CD4-positive, alpha-beta T cell treated with Interleukin-6 at 100 ng/mL for 8 hours (primary cell): ENCODE measurements at places on chromosomes 4 and X.

DNA sequence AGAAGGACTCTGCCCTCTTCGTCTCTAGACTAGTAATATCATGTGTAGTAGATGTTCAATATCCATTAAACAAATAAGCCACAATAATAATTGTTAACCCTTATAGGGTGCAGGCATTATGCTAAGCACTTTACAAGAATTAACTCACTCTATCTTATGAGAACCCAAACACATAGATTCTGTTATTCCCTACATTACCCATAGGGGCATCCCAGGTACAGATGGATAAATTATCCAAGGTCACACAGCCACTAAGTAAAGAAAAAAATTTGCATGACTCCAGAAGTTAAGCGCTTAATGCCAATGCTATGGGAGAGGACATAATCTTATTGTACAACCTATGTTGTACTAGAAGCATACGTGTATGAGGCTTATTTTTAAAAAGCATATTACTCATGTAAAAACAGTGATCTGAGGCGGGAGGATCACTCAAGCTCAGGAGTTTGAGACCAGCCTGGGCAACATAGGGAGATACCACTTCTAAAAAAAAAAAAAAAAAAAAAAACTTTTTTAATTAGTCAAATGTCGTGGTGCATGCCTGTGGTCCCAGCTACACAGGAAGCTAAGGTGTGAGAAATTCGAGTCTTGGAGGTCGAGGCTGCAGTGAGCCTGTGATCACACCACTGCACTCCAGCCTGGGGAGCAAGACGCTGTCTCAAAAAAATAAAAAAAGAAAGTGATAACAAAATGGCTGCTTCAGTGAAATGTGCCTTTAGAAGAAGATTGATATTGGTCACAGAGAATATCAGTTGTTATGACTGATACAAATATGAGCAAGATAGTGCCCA is 13.6 kb downstream of the LDB2 start:
- DNase-seq: no peak

DNA sequence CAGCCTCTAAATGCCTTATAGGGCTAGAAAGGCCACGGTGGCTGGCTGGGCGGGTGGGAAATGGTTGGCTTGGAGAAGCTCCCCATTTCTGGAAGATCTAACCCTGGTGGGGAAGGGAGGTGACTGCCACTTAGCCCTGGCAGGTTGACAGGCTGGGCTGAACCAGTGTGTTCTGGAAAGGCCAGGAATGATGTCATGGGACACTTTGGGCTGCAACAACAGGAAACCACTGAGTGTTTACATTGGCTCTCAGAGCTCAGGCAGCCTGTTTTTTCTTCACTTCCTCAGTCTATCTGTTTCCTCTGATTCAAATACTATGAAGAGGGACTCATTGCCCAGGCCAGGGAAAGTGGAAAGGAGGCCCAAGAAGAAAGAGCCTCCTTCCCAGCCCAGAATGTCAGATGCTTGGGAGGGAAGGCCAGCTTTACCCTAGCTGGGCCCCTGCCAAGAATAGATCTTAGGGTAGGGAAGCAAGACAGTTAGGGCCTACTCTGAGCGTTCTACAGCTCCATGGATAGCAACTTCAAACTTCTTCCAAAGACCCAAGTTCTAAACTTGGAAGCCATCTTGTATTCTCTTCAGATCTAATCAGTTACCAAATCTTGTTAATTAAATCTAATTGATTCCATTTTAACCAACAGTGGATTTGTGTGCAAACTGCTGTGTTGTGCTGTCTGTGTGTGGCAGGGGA is 65.8 kb upstream of the MSN start:
- peak; percentile 66 for DNase-seq

- no peak for DNase-seq
These were observed 623.6 kb downstream of the STIM2 start for GRCh38 chr4:27484216-27484615.

GRCh38 chrX:63959975-63960374 is 175.0 kb upstream of the ARHGEF9 start:
- DNase-seq: no peak

DNA sequence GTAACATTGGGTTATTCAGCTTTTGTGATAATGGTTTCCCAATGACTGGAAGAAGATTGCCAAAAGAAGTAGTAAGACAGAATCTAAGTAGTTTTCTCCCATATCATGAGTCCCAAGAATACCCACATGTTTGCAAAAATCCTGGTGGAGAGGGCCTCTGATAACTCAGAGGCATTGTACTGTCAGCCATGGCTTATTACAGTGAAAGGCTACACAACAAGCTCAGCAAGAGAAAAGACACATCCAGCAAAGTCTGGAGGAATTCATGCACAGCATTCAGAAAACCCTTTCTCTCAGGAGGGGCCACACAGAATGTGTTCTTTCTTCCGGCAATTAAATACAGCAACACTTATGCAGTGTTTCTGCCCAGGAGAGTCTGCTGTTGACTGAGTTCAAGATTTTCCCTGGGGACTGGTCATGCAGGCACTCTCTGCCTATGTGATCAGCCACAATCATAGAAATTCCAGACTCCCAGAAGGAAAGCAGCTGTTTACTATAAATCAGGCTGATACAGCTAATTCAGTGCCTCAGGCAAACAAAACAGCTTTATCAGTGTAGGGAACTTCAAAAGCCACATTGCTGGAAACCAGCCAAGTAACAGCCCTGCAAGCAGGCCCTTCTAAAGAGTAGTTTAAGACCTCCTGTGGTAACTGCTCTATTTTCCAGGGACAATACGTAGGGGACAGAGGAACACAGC is 937.1 kb downstream of the CCSER1 start:
- no peak for DNase-seq

- DNase-seq: no peak
These were observed 24.0 kb upstream of the SPARCL1 start for GRCh38 chr4:87553182-87553581.

GRCh38 chr4:143441678-143442077 is 71.8 kb upstream of the SMARCA5 start:
- no peak for DNase-seq

GRCh38 chrX:132648895-132649294 is 160.1 kb upstream of the MBNL3 start:
- no peak for DNase-seq

- no peak for DNase-seq
These were observed 25.0 kb downstream of the FLNA start for GRCh38 chrX:154349359-154349935.

GRCh38 chr4:176437756-176438155 is 118.0 kb downstream of the SPCS3 start:
- no peak for DNase-seq

DNA sequence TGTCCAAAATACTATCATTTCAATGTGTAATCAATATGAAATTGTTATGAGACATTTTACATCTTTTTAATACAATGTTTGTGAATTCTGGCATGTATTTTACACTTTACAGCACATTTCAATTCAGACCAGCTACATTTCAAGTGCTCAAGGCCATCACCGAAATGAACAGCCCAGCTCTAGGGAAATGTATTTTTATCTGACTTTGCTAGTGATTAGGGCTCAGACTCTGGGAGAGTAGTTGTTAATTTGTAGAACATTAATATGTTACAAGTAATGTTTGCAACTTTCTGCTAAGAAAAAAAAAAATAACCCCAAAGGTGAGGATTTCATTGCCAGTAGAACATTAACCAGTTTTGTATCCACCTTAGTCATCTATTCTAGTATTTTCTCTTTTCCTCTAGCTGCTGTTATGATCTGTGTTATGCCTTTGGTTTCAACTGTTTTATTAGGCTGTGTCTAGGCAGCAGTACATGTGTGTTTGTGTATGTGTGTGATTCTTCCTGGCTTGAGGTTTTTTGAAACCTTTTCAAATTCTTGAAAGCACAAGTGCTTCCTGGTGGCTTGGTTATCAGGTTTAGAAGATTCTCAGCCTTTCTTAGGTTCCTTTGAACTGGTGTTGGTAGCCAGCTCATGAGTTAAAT is 125.9 kb downstream of the NSUN7 start:
- DNase-seq: no peak

GRCh38 chr4:42410446-42410845 is 13.2 kb downstream of the SHISA3 start:
- no peak for DNase-seq

DNA sequence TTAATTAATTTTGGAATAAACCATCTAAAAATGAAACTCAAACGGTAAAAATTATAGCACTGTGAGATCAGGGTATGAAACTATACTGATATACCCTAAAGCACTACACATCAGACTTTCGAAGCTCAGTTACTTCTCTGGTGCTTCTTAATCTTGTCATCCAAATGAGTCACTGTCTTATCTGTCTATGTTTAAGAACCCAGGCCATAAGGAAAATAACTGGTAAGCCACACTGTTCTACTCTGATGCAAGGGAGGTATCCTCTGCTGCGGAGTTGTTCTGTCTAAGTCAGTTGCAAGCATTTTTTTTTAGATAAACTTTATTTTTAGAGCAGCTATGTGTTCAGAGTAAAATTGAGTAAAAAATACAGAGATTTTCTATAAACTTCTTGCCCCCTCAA is 830.8 kb upstream of the POU3F4 start:
- DNase-seq: no peak

GRCh38 chrX:4253092-4253491 is 539.6 kb upstream of the PRKX start:
- no peak for DNase-seq

GRCh38 chr4:171875291-171875690 is 62.1 kb downstream of the GALNTL6 start:
- DNase-seq: no peak

DNA sequence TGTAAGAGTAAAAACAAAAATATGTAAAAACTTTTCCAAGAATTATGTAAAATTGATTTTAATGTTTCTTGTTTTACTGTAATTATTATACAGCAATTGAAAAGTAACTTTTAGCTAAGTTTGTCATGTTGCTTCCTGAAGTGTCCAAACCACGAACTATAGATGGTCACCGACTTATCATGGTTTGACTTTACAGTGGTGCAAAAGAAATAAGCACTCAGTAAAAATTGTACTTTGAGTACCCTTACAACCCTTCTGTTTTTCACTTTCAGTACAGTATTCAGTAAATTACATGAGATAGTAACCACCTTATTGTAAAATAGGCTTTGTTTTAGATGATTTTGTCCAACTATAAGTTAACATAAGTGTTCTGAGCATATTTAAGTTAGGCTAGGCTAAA is 93.8 kb downstream of the SLC10A6 start:
- no peak for DNase-seq

DNA sequence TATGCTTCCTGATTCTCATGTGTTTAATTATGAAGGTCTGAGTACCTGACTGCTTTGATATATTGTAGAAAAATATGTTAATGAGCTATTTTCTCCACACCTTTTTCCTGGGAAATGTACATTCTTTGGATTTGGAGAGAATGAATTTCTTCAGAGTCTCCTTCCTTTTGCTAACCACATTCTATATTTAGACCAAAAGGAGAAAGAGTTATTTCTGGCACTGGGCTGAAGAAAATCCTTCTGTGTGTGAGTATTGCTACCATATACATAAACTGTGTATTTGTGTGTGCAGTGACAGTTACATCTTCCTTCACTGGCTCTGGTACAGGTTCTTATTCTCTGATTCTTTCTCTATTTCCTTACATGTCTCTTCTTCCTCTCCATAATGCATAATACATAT is 44.5 kb upstream of the PGRMC2 start:
- DNase-seq: no peak

GRCh38 chr4:113576947-113577678 is 184.4 kb downstream of the CAMK2D start:
- DNase-seq: no peak

GRCh38 chr4:84733343-84734033 is 150.6 kb downstream of the CDS1 start:
- no peak for DNase-seq

GRCh38 chr4:94488670-94489069 is 36.9 kb downstream of the PDLIM5 start:
- DNase-seq: no peak

DNA sequence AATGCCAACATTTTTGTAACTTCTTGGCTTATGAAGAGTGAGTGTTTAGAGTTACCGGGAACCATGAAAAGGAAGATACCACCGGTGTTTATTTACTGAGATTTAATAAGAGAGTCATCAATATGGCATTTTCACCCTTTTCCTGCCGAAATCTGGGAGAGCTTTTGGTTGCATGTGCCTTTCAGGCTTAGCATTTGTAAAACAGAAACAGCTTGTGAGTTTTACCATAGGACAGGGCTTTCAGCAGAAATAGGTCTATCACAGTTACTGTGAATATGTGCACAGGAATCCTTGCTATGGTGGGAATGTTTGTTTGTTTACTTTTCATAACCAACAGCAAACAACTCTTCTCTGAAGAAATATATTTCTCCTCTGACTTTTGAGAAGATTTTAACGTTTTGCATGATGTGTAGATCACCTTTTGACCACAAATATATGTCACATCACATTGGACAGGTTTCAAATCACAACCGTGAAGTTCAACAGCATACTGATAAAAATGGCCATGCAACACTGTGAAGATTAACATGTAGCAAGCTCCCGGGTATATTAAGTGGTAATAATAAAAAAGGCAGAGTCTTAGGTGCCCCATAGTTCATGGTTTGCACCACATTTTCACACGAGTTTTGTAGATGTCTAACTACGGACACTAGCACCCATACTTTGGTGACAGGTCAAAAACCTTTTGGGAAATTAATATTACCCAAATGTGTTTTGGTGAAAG is 21.3 kb downstream of the ARHGAP24 start:
- no peak for DNase-seq

GRCh38 chr4:98994474-98995182 is 893 bp upstream of the METAP1 start:
- no peak for DNase-seq

DNA sequence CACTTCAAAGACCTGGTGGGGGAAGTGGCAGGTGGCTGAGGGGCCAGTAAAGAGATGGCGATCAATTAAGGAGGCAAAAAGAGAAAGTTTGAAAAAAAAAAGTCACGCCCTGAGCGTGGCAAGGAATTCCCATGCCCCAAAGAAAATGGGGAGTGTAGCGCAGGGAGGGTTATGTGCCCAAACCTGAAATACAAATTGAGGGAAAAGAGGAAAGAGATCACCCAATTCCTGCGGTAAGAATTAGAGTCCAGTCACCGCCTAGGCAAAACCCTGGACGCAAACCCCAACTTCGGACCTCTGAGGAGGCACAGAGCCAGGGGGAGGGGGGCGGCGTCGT is 595 bp downstream of the ENOX2 start:
- no peak for DNase-seq
